ENCODE measurements at places on chromosomes 16 and 17. TPM values are rescaled to one million over a fixed set of nuclear protein-coding genes. Genes with fewer than 3 reads are reported as not detected.

Gene CCL18
- not detected for total RNA-seq

Gene ITGB4
- 22.9 TPM for total RNA-seq

Gene DHRS11
- 8.9 TPM for total RNA-seq

Gene NTN1
- total RNA-seq, result under 0.01 TPM

Gene KRTAP2-2
- not detected for total RNA-seq

Gene KCNJ12
- total RNA-seq, result 0.06 TPM

Gene KRT14
- not detected for total RNA-seq

Gene CD300H
- not detected for total RNA-seq

Gene GEMIN4
- total RNA-seq, result 7.9 TPM

Gene CDRT15L2
- total RNA-seq, result not detected

Gene KIF19
- 11.3 TPM for total RNA-seq

Gene GRAP
- total RNA-seq, result 63.0 TPM

Gene FBXO39
- total RNA-seq, result 7.1 TPM

Gene ZNF750
- 0.06 TPM for total RNA-seq
